Chondrocyte (in vitro differentiated cells): ENCODE measurements at places on chromosomes 3 and 15. TPM values are rescaled to one million over a fixed set of nuclear protein-coding genes. Genes with fewer than 3 reads are reported as not detected.

DNA sequence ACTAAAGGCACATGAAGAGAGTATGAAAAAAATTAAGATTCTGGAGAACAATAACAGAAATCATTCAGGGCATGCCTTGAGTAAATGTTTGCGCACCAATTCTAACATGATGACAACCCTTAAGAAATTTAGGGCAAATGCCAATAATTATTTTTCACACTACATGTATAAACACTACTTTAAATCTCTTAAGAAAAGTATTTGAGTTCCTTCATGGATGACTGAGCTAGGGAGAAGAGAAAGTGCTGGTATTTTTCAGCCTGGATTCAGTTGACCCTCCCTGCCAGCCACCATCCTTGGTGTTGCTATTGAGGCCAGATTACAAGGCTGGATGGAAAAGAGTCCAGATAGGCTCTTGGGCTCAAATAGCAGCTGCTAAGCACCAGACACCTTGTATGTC, 8.0 kb upstream of the EID1 start:
- peaks cover 55% of the 10 kb centered on the region for H3K4me1 ChIP-seq
- H3K27ac ChIP-seq = no peak overlapping the region
- H3K36me3 ChIP-seq = peaks cover 4% of the 10 kb centered on the region
- no peak overlapping the region for H3K4me3 ChIP-seq

GRCh38 chr3:187728248-187728647, 17.0 kb downstream of the BCL6 start:
- H3K27me3 ChIP-seq = no peaks in the 10 kb centered on the region
- no peak overlapping the region for H3K4me3 ChIP-seq
- H3K36me3 ChIP-seq = peaks cover 73% of the 10 kb centered on the region

Gene PLA2G4E
- not detected in 3 replicates for total RNA-seq

- no peak for DNase-seq
- no peak overlapping the region for H3K4me3 ChIP-seq
- no peak overlapping the region for H3K27ac ChIP-seq
- H3K4me1 ChIP-seq = peaks cover 10% of the 10 kb centered on the region
Measured at GRCh38 chr3:172341482-172342059, 106.7 kb downstream of the GHSR start.

Gene ZNF774
- total RNA-seq = 3.2 to 4.8 TPM (median 3.3 TPM) in 3 replicates

DNA sequence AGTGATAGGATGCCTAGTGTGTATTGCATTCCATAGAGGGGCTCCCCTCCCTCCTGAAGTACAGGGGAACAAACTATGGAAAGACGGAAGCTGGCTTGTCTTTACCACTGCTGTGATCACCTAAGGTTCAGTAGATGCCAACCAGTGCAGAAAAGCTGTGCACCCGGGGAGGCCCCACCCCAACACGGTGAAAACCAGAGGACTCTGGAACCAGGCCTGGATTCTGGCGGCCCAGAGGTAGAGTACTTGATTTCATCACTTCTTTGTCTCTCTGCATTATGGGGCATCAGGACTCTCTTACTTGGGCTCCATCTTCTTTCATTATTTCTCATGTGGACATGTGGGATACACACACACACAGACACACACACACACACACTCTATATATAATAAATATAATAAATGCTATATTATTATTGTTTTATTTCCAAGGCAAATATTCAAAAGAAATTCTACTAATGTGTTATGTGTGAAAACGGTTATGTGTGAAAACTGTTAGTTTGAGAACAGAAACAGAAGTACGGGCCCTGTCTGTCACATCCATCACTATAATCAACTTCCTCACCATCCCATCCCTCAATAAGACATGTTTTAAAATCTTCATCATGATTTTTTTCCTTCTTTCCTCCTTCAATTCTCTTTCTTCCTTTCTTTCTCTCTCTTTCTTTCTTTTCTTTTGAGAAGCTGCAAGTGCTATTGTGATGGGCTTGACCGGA, 152.4 kb upstream of the CMC1 start:
- DNase-seq = no peak
- H3K27me3 ChIP-seq = peaks cover 2% of the 10 kb centered on the region
- H3K4me1 ChIP-seq = no peaks in the 10 kb centered on the region
- H3K36me3 ChIP-seq = no peaks in the 10 kb centered on the region
- H3K4me3 ChIP-seq = no peak overlapping the region

GRCh38 chr15:74791667-74792066, 9.8 kb downstream of the CSK start:
- peaks cover 59% of the 10 kb centered on the region for H3K4me1 ChIP-seq
- no peaks in the 10 kb centered on the region for H3K27me3 ChIP-seq
- no peaks in the 10 kb centered on the region for H3K36me3 ChIP-seq
- H3K27ac ChIP-seq = peak overlapping the region; percentile 96

- no peak for DNase-seq
- no peak overlapping the region for H3K4me3 ChIP-seq
- H3K27ac ChIP-seq = no peak overlapping the region
- H3K4me1 ChIP-seq = peaks cover 3% of the 10 kb centered on the region
- peaks cover 20% of the 10 kb centered on the region for H3K27me3 ChIP-seq
Measured at GRCh38 chr3:42829083-42829627, 19.9 kb downstream of the ACKR2 start.

GRCh38 chr15:49507261-49507660, 84.2 kb downstream of the FGF7 start:
- H3K36me3 ChIP-seq = peaks cover 1% of the 10 kb centered on the region
- no peak overlapping the region for H3K4me3 ChIP-seq
- DNase-seq = no peak
- no peak overlapping the region for H3K27ac ChIP-seq

- DNase-seq = no peak
- H3K4me3 ChIP-seq = no peak overlapping the region
- H3K27ac ChIP-seq = peak overlapping the region; percentile 58
- H3K4me1 ChIP-seq = peaks cover 22% of the 10 kb centered on the region
Measured at GRCh38 chr15:49082960-49083359, 36.7 kb upstream of the SECISBP2L start.

Gene SMCO1
- not detected in 3 replicates for total RNA-seq

GRCh38 chr3:189363590-189364255, 192.0 kb downstream of the TPRG1 start:
- no peak overlapping the region for H3K4me3 ChIP-seq
- H3K27me3 ChIP-seq = no peaks in the 10 kb centered on the region
- H3K27ac ChIP-seq = no peak overlapping the region
- peaks cover 33% of the 10 kb centered on the region for H3K4me1 ChIP-seq
- no peak for DNase-seq
- H3K36me3 ChIP-seq = no peaks in the 10 kb centered on the region

- no peaks in the 10 kb centered on the region for H3K36me3 ChIP-seq
- H3K4me1 ChIP-seq = peaks cover 35% of the 10 kb centered on the region
- no peak overlapping the region for H3K27ac ChIP-seq
Measured at GRCh38 chr3:13348661-13349396, 71.3 kb downstream of the NUP210 start.

DNA sequence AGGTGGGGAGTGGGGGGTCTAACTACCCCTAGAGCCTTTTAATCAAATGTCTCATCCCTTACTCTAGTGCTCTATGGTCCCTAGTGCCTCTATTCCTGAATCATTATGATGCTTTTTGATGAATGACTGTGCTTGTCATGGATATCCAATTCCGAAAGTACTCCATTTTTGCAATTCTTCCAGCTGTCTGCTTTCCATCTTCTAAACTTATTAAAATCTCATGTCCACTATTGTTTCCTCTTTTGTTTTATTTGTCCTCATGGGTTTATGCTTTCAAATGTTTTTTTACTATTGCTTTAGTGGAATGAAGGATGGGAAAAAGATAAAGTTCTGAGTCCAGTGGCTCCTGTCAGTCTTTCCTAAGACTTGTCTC, 77.2 kb upstream of the KCNMB2 start:
- H3K4me3 ChIP-seq = no peak overlapping the region
- H3K27ac ChIP-seq = no peak overlapping the region
- DNase-seq = no peak
- H3K36me3 ChIP-seq = no peaks in the 10 kb centered on the region

- H3K36me3 ChIP-seq = no peaks in the 10 kb centered on the region
- H3K27me3 ChIP-seq = no peaks in the 10 kb centered on the region
- peak overlapping the region; percentile 84 for H3K27ac ChIP-seq
- DNase-seq = no peak
- peaks cover 91% of the 10 kb centered on the region for H3K4me1 ChIP-seq
- H3K4me3 ChIP-seq = no peak overlapping the region
Measured at GRCh38 chr3:100043271-100043670, 71.0 kb downstream of the FILIP1L start.

DNA sequence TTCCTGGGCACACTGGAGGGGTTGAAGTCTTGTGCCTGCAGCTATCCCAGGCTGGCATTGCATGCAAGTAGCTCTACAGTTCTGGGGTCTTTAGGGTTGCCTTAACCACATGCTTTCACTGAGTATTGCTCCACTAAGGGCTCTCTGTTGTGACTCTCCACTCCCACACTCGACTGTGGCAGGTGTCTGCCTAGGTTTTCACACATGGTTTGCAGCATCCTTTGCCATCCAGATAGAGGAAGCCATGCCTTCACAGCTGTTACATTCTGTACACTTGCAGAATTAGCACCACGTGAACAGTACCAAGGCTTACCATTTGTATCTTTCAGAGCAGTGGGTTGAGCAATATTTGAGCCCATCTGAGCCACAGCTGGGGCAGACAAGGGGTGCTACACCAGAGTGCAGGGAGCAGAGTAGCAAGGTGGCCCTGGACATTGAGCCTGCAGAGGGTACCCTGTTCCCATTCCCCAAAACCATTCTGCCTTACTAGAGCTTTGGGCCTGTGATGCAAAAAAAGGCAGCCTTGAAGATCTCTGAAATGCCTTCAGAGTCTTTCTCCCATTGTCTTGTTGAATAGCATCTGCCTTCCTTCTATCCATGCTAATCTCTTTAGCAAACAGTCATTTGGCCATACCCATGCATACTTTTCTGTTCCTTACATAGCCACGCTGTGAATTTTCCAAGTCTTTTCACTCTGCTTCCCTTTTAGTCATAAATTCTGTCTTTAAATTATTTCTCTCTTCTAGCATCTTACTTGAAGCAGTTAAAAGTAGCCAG, 95.2 kb upstream of the PLCL2 start:
- H3K4me1 ChIP-seq = no peaks in the 10 kb centered on the region
- no peak for DNase-seq
- H3K27ac ChIP-seq = no peak overlapping the region
- H3K4me3 ChIP-seq = no peak overlapping the region
- peaks cover 30% of the 10 kb centered on the region for H3K27me3 ChIP-seq

DNA sequence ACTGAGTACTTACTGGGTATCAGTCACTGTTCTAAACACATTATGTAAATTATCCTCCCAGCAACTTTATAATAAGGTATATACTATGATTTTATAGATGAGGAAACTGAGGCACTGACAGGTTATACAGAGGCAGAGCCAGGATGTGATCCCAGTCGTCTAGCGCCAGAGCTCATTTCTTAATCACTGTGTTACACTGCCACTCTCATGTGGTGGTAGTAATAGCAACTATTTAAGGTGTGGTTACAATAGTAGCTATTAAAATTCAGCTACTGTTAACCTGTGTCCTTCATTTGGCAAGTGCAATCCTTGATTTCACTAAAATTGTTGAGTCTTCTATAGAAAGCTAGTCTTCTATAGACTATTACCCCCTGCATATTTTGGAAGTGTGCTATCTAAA, 43.1 kb upstream of the TRPC1 start:
- H3K4me3 ChIP-seq = no peak overlapping the region
- H3K36me3 ChIP-seq = no peaks in the 10 kb centered on the region
- H3K27me3 ChIP-seq = no peaks in the 10 kb centered on the region
- no peak overlapping the region for H3K27ac ChIP-seq
- H3K4me1 ChIP-seq = no peaks in the 10 kb centered on the region
- no peak for DNase-seq

- no peaks in the 10 kb centered on the region for H3K27me3 ChIP-seq
- no peak overlapping the region for H3K27ac ChIP-seq
- peaks cover 20% of the 10 kb centered on the region for H3K4me1 ChIP-seq
- peaks cover 5% of the 10 kb centered on the region for H3K36me3 ChIP-seq
- no peak overlapping the region for H3K4me3 ChIP-seq
Measured at GRCh38 chr15:67908756-67909155, 68.9 kb upstream of the RNU6-1 start.

Gene DUOXA2
- total RNA-seq = not detected in 3 replicates

- peaks cover 18% of the 10 kb centered on the region for H3K36me3 ChIP-seq
- H3K4me3 ChIP-seq = no peak overlapping the region
- DNase-seq = no peak
- no peaks in the 10 kb centered on the region for H3K27me3 ChIP-seq
- peak overlapping the region; percentile 93 for H3K27ac ChIP-seq
Measured at GRCh38 chr3:152300029-152300731, 31.5 kb downstream of the MBNL1 start.

DNA sequence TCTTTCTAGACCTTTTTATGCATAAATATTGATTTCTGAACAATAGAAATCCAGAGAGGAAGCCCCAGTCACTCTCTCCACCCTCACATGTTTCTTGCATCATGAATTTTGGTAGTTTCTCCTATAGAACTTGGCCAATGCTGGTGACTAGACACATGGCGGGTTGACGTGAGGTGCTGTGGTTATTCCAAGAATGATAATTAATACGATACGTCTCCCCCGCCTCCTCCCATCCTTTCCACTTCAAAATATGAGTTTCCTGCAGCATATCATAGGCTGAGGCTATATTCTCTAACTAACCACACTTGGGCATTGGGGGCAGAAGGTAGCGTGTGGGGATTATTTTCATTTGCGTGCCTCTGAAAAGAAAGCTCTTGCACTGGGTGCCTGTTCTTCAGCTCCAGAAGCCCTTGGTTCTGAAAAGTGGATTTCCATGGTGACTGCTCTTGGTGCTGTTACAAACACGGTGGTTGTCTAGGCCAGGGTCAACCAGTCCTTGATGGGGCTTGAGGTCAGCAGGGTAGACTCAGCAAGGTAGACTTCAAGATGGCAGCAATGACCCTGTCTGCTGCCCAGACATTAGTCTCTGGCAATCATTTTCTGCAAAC, 5.3 kb downstream of the TNFSF10 start:
- no peaks in the 10 kb centered on the region for H3K27me3 ChIP-seq
- H3K4me1 ChIP-seq = peaks cover 11% of the 10 kb centered on the region
- no peaks in the 10 kb centered on the region for H3K36me3 ChIP-seq
- no peak for DNase-seq
- H3K4me3 ChIP-seq = no peak overlapping the region
- no peak overlapping the region for H3K27ac ChIP-seq

DNA sequence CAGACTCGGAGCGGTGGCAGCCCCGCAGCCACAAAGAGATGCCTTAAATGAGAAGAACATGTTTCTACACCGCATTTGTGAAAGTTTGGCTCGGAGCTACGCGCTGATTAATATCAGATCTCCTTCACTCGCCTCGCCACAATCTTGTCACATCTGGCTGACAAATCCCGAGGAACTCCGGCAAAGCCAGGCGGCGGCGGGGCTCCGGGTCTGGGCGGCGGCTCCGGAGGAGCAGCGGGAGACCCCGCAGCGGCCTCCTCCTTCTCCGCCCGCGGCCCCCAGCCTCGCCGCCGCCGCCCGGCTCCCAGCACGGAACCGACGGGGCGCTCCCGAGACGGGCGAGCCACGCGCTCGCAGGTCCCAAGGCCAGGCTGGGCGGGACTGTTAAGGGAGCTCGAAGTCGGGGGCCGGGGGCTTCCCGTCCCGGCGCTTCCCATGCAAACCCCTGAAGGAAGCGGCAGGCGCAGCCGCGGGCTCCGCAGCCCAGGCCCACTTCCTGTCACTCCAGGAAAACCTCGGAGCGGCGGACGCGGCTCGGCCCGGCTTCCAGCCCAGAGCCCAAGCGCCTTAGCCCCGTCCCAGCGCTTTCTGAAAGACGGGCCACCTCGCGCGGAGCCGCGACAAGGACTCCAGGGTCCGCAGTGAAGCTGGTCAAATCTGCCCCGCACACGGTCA, 1.2 kb downstream of the BNC1 start:
- H3K4me1 ChIP-seq = peaks cover 35% of the 10 kb centered on the region
- no peak for DNase-seq
- peak overlapping the region; percentile 90 for H3K4me3 ChIP-seq
- H3K36me3 ChIP-seq = peaks cover 1% of the 10 kb centered on the region

- no peaks in the 10 kb centered on the region for H3K36me3 ChIP-seq
- peak overlapping the region; percentile 49 for H3K27ac ChIP-seq
- H3K27me3 ChIP-seq = no peaks in the 10 kb centered on the region
- DNase-seq = no peak
Measured at GRCh38 chr15:45648521-45649200, 13.8 kb downstream of the SQOR start.
